ENCODE measurements at places on chromosomes 16 and 17.
A peak's percentile ranks its signal among the peaks of the same experiment; 100 is the strongest.

DNA sequence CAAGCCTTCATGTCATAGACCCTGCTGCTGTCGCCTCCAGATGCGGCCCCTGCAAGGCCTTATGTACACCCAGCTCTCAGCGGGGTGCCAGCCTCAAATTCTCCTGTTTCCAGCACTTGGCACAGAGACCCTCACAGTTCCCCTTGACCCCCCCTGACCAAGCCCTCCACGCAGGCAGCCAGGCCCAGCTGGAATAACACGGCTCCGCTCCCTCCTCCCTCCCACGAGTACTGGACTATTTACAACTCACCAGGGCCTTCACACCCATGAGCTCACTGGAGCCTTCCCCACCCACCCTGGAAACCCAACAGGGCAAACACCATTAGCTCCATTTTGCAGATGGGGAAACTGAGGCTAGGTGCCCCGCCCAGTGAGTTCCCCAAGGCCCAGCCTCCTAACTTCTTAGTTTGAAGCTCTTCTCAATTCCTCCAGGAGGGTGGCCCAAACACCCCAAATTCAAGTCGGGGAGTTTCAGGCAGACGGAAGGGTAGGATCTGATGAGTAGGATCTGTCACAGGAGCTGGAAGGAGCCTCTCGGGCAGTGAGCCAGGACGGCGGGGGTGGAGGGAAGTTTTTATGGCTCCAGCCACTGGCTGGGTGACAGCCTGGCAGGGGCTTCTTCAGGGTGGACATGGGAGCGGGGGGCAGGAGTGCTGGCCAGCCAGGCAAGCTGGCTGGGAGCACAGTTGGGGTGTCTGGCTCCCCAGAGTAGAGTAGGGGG is 17.5 kb upstream of the DLX4 start:
- no peak for DNase-seq

- no peak for DNase-seq
Observed at GRCh38 chr17:34504814-34505484, 74.4 kb upstream of the TMEM132E start.

GRCh38 chr16:19926449-19927390 is 42.1 kb upstream of the GPRC5B start:
- no peak for DNase-seq

DNA sequence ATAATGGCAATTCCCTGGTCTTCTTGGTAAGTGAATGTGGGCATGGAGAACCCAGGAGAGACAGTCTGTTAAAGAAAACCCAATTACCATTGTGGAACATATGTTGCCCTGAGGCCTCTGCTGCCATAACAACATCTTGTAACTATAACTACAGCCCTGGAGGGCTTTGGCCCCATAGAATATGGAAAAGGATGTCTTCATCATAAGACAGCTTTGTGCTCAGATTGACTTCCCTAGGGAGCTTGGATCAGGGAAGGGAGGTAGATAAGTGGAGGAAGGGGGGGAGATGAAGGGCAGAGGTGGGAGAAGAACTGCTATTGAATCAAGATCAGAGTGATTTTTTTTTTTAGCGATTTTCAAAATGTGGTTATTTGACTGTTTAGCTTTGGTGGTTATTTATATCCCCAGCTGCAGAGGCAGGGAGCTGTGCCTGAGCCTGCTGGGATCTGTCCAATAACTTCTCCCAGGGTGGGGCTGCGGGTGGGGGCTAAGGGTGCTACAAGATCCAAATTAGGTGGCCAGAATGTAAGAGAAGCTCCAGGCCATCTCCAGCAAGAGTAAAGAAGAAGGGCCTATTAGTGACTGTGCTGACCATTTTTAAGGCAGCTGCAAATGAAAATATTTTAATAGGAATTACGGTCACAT is 5.3 kb upstream of the KAT7 start:
- no peak for DNase-seq

DNA sequence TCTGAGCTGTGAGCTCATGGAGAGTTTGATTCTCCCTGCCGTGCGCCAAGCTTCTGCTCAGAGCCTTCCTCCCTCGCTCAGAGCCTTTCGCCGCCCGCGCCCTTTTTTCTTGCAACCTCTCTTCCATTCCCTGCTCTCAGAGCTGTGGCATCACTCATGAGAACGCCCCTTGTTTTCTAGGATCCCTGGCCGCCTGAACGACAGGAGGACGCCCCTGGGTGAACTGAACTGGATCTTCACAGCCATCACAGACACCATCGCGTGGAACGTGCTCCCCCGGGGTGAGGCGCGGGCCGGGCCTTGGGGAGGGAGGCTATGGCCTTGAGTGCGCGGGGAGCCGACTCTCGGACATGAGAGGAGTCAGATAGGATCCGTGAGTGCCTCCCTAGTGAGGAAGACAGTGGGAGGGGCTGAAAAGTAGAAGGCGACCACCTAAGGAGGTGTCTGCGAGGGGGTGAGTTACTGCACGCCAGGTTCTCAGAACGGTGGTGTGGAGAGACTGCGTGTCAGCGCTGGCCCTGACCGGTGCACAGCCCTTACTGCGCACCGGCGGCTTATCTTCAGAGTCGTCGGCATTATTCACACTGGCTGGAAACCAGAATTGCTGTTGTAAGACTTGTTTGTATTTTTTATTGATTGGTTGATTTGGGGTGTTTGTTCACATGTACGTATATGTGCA is 169.5 kb upstream of the CHMP6 start:
- no peak for DNase-seq

- no peak for DNase-seq
Observed at GRCh38 chr16:79580453-79581191, 19.9 kb downstream of the MAF start.

GRCh38 chr17:57243171-57243622 is 13.1 kb upstream of the MSI2 start:
- DNase-seq, result peak; percentile 72

DNA sequence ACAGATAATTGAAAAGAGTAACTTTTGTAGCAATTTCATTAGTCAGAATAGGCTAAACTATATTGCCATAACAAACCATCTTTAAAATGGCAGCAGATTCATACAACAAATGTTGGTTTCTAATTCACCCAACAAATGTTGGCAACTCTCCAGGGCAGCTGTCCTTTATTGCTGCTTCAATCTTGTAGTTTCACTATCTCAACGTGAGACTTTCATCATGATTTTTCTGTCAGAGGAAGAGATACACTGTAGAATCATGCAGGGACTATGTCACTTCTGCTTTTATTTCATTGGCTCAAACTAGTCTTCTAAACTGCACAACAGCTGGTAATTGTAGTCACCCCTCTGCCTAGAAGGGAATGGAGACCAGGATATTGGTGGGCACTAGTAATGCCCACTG is 174.2 kb downstream of the TANC2 start:
- no peak for DNase-seq

GRCh38 chr16:86045591-86045971 is 146.6 kb downstream of the IRF8 start:
- DNase-seq, result no peak

DNA sequence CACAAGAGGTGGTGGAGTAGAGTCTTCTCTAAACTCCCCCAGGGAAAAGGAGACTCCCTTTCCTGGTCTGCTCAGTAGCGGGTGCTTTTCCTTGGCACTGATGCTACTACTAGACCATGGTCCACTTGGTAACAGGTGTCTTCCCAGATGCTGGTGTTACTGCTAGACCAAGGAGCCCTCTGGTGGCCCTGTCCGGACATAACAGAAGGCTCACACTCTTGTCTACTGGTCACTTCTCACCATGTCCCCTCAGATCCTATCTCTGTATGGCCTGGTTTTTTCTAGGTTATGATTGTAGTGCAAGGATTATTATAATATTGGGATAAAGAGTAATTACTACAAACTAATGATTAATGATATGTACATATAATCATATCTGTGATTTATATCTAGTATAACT is 49.7 kb upstream of the ARL4D start:
- DNase-seq, result no peak

- DNase-seq, result no peak
Observed at GRCh38 chr16:68645494-68646388, 631 bp downstream of the CDH3 start.

DNA sequence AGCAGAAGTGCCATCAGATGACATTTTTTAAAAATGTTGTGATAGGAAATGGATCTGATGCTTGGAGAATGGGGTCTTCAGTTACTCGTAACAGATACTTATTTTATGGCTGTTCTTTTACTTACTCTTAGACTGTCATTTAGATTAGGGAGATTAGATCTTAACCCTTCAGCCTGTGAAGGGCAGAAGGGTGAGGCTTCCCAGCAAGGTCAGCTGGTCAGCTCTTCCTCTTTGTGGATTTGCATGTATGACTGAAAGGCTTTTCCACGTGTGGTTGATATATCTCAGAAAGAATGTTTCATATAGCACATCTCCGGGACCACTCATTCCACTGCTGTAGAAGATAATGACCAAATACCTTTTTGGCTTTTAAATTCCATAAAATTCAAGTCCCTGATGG is 27.4 kb downstream of the GRB7 start:
- no peak for DNase-seq

DNA sequence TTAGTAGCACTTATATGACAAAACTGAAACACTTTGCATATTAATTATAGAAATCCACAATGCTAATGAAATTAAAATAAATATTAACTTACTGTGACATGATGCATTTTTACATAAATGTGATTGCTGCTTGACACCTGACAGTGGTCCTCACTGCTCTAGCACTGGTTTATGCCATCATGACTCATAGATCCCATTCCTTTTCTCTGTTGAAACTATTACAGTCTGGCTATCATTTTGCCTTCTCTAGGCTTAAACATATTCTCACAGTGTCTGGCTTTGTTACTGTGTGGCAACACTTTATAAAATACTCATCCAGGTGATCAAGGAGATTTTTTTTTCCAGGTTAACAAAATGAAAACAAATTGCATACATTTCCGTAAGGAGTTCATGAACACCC is 108.0 kb downstream of the MRTFB start:
- no peak for DNase-seq

- no peak for DNase-seq
Observed at GRCh38 chr16:57093666-57094564, 1.5 kb downstream of the CPNE2 start.

DNA sequence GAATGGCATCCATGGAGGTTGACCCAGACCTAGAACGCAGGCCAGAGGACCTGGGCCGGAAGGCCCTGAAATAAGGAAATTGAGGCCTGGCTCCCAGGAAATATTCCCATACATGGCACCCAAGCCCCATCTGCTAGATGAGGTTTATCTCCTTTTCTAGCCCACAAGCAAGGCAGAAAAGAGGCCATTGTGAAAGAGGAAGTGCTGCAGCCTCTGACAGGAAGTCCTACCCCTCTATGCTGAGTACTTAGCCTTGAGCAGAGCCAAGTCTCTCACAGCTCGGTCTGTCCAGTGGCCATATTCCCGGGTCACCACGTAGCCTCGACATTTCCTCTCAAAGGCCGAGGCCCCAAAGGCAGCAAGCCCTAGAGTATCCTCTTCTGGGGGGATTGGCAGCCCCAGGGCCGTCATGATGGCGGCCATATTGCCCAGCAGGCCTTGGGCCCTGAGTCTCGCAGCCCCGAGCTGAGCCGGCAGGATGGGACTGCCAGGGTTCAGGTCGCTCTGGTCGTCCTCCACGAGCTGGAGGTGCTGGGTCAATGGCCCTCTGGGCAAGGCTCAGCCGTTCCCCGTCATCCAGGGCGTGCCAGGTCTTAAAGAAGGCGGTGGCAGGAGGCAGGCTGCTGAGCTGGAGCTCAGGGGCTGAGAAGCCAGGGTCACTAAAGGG is 7.8 kb downstream of the CTF1 start:
- no peak for DNase-seq

GRCh38 chr16:19123535-19124178 is 9.9 kb downstream of the ITPRIPL2 start:
- DNase-seq, result no peak

- DNase-seq, result no peak
Observed at GRCh38 chr16:82960918-82961317, 334.1 kb downstream of the CDH13 start.

DNA sequence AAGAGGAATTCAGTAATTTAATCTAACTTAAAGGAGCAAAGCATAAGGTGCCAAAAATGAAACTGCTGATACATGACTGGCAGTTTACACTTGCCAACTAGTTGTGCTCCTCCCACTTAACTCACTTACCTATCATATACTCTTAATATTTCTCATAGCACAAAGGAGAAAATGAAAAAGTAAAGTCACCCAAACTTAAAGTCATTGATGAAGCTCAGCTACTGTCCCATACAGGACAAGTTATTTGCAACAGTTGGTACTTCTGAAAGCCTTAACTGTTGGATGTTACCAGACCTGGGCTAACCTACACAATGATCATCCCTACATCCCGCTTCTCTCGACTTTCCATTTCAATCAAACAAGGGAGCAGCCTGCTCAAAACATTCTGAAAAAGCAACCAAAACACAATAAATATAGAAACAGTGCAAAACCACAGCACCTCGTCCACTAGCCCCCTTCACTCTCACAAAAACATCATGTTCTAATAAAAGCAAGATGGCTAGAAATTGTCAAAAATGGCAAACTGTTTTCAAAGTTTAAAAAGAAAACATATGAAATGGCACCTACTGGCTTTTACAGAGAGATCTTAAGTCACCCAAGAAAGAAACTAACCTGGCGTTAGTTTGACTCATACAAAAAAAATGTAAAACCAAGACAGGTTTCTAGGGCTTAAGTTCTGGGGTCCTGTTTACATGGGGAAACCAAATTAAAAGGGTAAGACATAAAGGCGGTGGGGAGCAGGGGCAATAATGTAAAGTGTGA is 868 bp downstream of the MED13 start:
- DNase-seq, result peak; percentile 50

- no peak for DNase-seq
Observed at GRCh38 chr17:9467518-9467917, 108.1 kb downstream of the STX8 start.

GRCh38 chr17:61405686-61406536 is 6.3 kb downstream of the TBX2 start:
- DNase-seq, result no peak

DNA sequence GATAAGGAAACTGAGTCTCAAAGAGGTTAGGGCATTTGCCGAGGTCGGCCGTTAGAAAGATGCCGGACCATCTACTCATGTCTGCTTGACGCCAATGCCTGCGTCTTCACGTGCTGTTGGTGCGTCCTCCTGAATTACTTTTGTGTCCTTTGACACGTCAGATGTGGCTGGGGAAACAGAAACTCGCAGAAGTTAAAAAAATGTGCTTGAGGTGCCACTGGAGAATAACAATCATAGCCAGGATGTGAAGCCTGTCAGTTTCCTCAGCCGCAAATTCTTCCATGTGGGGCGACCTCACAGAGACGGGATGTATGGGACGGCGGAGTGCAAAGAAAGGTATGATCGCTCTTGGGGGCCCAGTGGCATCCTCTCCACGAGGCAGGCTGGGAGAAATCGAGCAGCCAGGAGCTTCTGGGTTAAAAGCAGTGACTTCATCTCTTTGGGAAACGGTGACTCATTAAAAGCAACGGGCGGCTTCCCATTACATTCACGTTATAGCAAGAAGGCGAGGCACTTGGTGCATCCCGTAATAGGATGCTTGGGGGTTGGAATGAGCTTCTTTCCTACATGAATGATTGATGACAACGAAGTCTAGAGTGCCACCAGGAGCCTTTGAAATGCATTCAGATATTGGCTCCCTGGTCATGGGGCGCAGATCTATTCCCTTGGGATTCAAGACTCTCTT is 67.8 kb downstream of the BMERB1 start:
- DNase-seq, result no peak

DNA sequence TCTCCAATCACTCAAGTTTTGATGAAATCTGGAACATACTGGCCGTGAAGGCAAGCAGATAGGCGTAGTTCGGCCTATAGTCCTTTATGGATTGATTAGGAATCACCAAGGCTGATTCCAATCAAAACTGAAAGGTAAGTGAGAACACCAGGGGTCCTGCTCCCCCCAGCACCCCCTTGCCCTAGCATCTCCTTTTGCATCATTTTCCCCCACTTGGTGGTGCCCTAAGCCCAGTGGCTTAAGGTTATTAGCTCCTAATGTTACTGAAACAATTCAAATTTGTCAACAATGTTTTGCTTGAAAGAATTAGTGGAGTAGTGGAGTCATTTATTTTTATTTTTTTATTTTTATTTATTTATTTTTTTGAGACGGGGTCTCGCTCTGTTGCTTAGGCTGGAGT is 4.9 kb downstream of the SLFN14 start:
- DNase-seq, result no peak
